ENCODE measurements at places on chromosomes 5 and 9.

DNA sequence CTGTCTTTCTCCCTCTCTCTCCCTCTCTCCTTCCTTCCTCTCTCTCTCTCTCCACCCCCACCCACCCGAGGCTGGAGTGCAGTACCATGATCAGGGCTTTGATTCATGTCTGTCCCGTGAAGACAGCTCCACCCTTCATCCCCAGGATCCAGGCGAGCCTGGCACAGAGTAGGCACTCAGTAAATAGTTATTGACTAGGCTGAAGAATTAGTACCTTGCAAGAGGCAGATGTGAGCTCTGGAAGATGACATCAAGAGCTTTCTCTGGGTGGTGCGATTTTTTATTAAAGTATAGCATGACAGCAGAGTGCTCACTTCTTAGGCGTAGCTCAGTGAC is 24.0 kb upstream of the WDR38 start:
- H3K4me1 ChIP-seq = peaks cover 10% of the 10 kb centered on the region
- H3K27ac ChIP-seq = no peak overlapping the region
- peaks cover 6% of the 10 kb centered on the region for H3K27me3 ChIP-seq
- H3K36me3 ChIP-seq = no peaks in the 10 kb centered on the region

GRCh38 chr5:147854894-147855773 is 23.4 kb upstream of the SCGB3A2 start:
- no peaks in the 10 kb centered on the region for H3K4me1 ChIP-seq
- H3K27ac ChIP-seq = no peak overlapping the region
- DNase-seq = no peak
- no peaks in the 10 kb centered on the region for H3K36me3 ChIP-seq

GRCh38 chr9:90801241-90801972 is at the start of gene SYK:
TSS of gene SYK (plus strand) at chr9:90801819. CDS start at chr9:90843899, 42,080 bp downstream.
- no peak for DNase-seq
- no peak within 1 kb of the TSS for H3K4me3 ChIP-seq
- H3K36me3 ChIP-seq = no peaks in the 10 kb centered on the region
- peaks cover 24% of the 10 kb centered on the region for H3K27me3 ChIP-seq

DNA sequence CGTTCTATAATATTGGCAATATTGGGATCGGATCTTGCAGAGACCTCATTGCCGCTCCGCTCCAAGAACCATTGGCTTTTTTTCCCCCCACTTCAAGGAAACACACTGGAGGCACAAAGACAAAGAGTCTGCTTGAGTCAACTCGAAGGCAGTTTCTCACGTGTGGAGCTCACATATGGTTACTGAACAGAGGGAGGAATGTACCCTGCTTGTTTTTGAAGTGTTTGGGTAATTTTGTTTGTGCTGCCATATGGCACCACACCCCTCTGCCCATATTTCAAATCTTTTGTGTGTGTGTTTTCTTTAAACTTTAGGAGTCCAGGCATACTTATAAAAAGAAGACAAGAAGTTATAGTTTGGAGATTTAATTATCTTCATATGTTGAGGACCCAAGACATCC is 595.9 kb downstream of the DTWD2 start:
- H3K36me3 ChIP-seq = no peaks in the 10 kb centered on the region
- DNase-seq = no peak
- no peak overlapping the region for H3K4me3 ChIP-seq
- H3K27ac ChIP-seq = no peak overlapping the region
- no peaks in the 10 kb centered on the region for H3K27me3 ChIP-seq

GRCh38 chr5:137665678-137666460 is 70.0 kb downstream of the KLHL3 start:
- no peaks in the 10 kb centered on the region for H3K27me3 ChIP-seq
- DNase-seq = no peak
- peaks cover 14% of the 10 kb centered on the region for H3K4me1 ChIP-seq
- H3K27ac ChIP-seq = no peak overlapping the region
- no peak overlapping the region for H3K4me3 ChIP-seq

- no peaks in the 10 kb centered on the region for H3K27me3 ChIP-seq
- no peak for DNase-seq
- no peaks in the 10 kb centered on the region for H3K36me3 ChIP-seq
- peaks cover 9% of the 10 kb centered on the region for H3K4me1 ChIP-seq
These were observed 48.2 kb downstream of the NUDT12 start for GRCh38 chr5:103514371-103514770.

- no peaks in the 10 kb centered on the region for H3K4me1 ChIP-seq
- H3K36me3 ChIP-seq = no peaks in the 10 kb centered on the region
- H3K27me3 ChIP-seq = no peaks in the 10 kb centered on the region
- DNase-seq = peak; percentile 42
These were observed 39.3 kb downstream of the CRB2 start for GRCh38 chr9:123395276-123395688.

DNA sequence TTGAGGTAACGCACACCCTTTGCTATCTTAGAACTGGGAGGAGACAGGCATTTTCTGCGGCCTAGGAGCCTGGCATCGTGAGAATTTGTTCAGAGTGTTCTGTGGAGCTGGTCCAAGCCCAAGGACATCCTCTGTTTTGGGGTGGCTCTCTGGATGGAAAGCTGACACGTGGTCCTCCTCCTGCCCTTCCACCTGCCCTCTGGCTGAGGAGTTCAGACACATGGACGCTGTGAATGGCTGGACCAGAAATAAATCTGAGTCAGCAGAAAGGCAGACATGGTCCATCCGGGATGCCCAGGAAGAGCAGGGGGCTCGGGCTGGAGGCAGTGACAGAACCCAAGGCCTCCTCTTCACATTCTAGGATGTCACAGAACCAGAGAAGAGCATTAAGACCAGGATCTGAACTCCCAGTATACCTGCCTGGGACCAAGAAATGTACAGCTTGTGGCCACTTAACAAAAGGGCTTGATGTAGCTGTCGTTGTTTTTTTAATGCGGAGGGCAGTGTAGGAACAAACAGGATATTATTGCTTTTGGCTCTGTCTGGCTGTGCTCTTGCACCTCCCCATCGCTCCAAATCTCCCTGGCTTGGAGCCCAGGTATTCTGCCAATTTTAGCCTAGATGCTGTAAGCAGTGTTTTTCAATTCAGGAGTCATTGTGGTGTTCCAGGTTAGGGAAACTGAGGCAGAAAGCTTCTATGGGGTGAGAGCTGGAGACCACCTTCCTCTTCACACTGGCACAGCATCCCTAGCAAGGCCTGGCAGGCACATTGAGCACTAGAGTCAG is 2.4 kb downstream of the CKMT2 start:
- peaks cover 4% of the 10 kb centered on the region for H3K4me1 ChIP-seq
- H3K27me3 ChIP-seq = no peaks in the 10 kb centered on the region
- H3K4me3 ChIP-seq = no peak overlapping the region
- DNase-seq = no peak
- no peaks in the 10 kb centered on the region for H3K36me3 ChIP-seq
- no peak overlapping the region for H3K27ac ChIP-seq

GRCh38 chr5:141369994-141370848 is at the start of gene PCDHGB3:
TSS of gene PCDHGB3 (plus strand) at chr5:141370242. CDS start at chr5:141370395, 153 bp downstream.
- no peaks in the 10 kb centered on the region for H3K36me3 ChIP-seq
- H3K27me3 ChIP-seq = peaks cover 41% of the 10 kb centered on the region
- H3K27ac ChIP-seq = no peak within 1 kb of the TSS
- H3K4me1 ChIP-seq = no peaks in the 10 kb centered on the region
- DNase-seq = peak; percentile 87
- H3K4me3 ChIP-seq = peak within 1 kb of the TSS; percentile 67

GRCh38 chr9:6552033-6552432 is 93.5 kb downstream of the GLDC start:
- H3K36me3 ChIP-seq = no peaks in the 10 kb centered on the region
- peaks cover 19% of the 10 kb centered on the region for H3K4me1 ChIP-seq
- peak overlapping the region; percentile 72 for H3K27ac ChIP-seq
- no peaks in the 10 kb centered on the region for H3K27me3 ChIP-seq
- no peak for DNase-seq

GRCh38 chr9:99833735-99834134 is 12.1 kb downstream of the NR4A3 start:
- H3K27me3 ChIP-seq = no peaks in the 10 kb centered on the region
- no peak for DNase-seq
- H3K36me3 ChIP-seq = no peaks in the 10 kb centered on the region
- no peak overlapping the region for H3K4me3 ChIP-seq
- no peaks in the 10 kb centered on the region for H3K4me1 ChIP-seq
- H3K27ac ChIP-seq = no peak overlapping the region

- H3K27me3 ChIP-seq = peaks cover 13% of the 10 kb centered on the region
- peak; percentile 100 for DNase-seq
- no peak overlapping the region for H3K4me3 ChIP-seq
- H3K27ac ChIP-seq = peak overlapping the region; percentile 90
- no peaks in the 10 kb centered on the region for H3K36me3 ChIP-seq
These were observed 138.8 kb upstream of the COL5A1 start for GRCh38 chr9:134502809-134503211.

GRCh38 chr9:28538132-28538531 is 964.9 kb upstream of the C9orf72 start:
- no peaks in the 10 kb centered on the region for H3K4me1 ChIP-seq
- no peak overlapping the region for H3K27ac ChIP-seq
- no peak for DNase-seq

DNA sequence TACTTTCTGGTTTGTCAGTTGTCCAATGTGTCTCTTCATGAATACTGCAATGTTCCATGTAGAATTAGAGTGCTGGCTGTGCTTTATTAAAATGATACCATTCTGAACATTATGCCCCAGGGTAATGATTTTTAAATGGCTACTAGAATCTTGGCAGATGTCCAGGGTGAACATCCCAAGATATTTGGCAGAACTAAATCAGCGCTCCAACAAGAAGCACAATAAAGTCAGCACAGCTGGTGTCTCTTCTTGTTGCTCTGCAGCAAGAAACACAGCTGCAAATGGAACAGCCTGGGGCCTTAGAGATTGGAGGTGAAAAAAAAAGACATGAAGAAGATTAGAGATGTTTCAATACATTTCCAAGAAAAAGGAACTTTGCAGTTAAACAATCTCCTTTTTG is 248.3 kb downstream of the CDH18 start:
- no peaks in the 10 kb centered on the region for H3K4me1 ChIP-seq
- no peak overlapping the region for H3K4me3 ChIP-seq
- H3K36me3 ChIP-seq = no peaks in the 10 kb centered on the region
- DNase-seq = no peak

DNA sequence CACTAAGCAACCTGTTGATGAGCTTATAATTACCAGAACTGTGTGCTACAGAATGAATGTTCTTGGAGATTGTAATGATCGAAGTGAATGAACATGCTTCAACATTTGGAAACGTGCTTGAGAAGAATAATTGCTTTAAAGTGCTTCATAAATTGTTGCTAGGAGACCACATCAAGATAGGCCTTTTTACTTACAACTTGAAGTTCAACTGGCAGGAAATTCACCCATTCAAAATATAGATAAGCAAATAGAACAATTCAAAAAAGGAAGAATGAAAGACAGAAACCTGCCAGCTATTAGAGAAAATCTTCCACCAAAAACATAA is 38.0 kb upstream of the SLC44A1 start:
- H3K27me3 ChIP-seq = no peaks in the 10 kb centered on the region
- no peaks in the 10 kb centered on the region for H3K36me3 ChIP-seq
- peak overlapping the region; percentile 78 for H3K27ac ChIP-seq
- DNase-seq = no peak
- peaks cover 31% of the 10 kb centered on the region for H3K4me1 ChIP-seq
- no peak overlapping the region for H3K4me3 ChIP-seq

- DNase-seq = peak; percentile 31
- H3K27ac ChIP-seq = peak overlapping the region; percentile 35
- no peak overlapping the region for H3K4me3 ChIP-seq
- peaks cover 48% of the 10 kb centered on the region for H3K27me3 ChIP-seq
- peaks cover 11% of the 10 kb centered on the region for H3K4me1 ChIP-seq
- H3K36me3 ChIP-seq = no peaks in the 10 kb centered on the region
These were observed 8.1 kb upstream of the SLC2A8 start for GRCh38 chr9:127388856-127389238.

DNA sequence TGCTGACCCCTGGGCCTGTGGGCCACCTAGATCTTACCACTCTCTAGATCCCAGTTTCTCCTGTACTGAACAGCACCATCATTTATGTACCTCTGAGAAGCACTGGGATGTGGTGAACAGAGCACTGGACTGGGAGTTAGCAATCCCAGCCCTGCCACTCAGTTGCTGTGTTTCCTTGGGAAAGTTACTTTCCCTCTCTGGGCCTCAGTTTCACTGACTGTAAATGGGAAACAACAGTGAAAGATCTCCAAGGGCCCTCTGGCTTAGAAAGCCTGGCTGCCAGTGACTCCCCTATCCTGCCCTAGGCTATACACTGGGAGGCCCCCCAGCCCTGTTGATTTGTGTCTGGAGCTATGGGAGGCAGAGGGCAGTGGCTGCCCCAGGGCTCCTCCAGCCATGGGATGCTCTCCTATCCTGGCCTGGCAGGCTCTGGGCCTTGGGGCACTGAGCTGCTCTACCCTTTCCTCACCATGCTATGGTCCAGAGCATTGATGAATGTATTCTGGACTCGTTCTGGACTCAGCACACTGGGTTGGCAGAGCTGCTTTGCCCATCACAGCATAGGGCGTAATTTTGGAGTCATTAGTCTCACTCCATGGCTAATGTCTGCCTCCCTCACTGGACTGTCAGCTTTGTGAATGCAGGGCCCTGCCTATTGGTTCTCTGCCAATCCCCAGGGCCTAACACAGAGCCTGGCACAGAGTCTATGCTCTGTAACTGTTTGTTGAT is 99.3 kb downstream of the RGS3 start:
- H3K4me3 ChIP-seq = no peak overlapping the region
- H3K36me3 ChIP-seq = no peaks in the 10 kb centered on the region
- no peaks in the 10 kb centered on the region for H3K27me3 ChIP-seq
- peaks cover 38% of the 10 kb centered on the region for H3K4me1 ChIP-seq
- H3K27ac ChIP-seq = no peak overlapping the region

- H3K36me3 ChIP-seq = no peaks in the 10 kb centered on the region
- H3K27me3 ChIP-seq = no peaks in the 10 kb centered on the region
- DNase-seq = no peak
- H3K27ac ChIP-seq = no peak overlapping the region
- H3K4me1 ChIP-seq = no peaks in the 10 kb centered on the region
These were observed 18.9 kb downstream of the UBE2QL1 start for GRCh38 chr5:6467591-6467990.

GRCh38 chr5:147904110-147904509 is 2.2 kb downstream of the C5orf46 start:
- H3K4me3 ChIP-seq = no peak overlapping the region
- peaks cover 6% of the 10 kb centered on the region for H3K4me1 ChIP-seq
- no peaks in the 10 kb centered on the region for H3K27me3 ChIP-seq
- H3K27ac ChIP-seq = no peak overlapping the region

DNA sequence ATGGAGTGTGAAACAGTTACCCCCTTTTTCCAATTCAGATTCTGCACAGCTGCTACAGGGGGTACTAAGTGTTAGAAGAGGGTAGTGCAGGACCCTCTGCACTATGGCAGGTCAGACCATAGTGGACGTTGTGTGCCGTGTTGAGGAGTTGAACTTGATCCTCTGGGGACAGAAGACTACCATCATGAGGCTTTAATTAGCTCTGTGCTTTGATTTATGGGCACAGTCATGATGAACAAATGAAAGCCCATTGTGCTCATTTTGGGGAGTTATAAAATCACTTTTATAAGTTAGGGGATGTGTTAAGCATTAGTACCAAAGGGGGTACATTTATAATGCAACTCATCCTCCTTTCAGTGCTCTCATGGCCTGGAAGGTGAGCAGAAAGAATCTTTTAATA is 62.7 kb downstream of the ZSWIM6 start:
- H3K4me3 ChIP-seq = no peak overlapping the region
- no peak for DNase-seq
- H3K36me3 ChIP-seq = no peaks in the 10 kb centered on the region

GRCh38 chr5:175902026-175902425 is 30.6 kb downstream of the CPLX2 start:
- peak; percentile 9 for DNase-seq
- no peaks in the 10 kb centered on the region for H3K36me3 ChIP-seq
- H3K27ac ChIP-seq = no peak overlapping the region
- H3K4me1 ChIP-seq = no peaks in the 10 kb centered on the region
- no peak overlapping the region for H3K4me3 ChIP-seq
- H3K27me3 ChIP-seq = no peaks in the 10 kb centered on the region

GRCh38 chr9:135971892-135972291 is 10.7 kb upstream of the UBAC1 start:
- peaks cover 8% of the 10 kb centered on the region for H3K27me3 ChIP-seq
- H3K36me3 ChIP-seq = no peaks in the 10 kb centered on the region
- peaks cover 2% of the 10 kb centered on the region for H3K4me1 ChIP-seq
- no peak overlapping the region for H3K4me3 ChIP-seq

All from osteoblast (primary cell).